Stimulated activated CD4-positive, alpha-beta T cell treated with anti-CD3 and anti-CD28 coated beads, Interleukin-15, amount 100 ng/mL, for 24 hours (primary cell): ENCODE measurements at places on chromosomes 6 and 20.

DNA sequence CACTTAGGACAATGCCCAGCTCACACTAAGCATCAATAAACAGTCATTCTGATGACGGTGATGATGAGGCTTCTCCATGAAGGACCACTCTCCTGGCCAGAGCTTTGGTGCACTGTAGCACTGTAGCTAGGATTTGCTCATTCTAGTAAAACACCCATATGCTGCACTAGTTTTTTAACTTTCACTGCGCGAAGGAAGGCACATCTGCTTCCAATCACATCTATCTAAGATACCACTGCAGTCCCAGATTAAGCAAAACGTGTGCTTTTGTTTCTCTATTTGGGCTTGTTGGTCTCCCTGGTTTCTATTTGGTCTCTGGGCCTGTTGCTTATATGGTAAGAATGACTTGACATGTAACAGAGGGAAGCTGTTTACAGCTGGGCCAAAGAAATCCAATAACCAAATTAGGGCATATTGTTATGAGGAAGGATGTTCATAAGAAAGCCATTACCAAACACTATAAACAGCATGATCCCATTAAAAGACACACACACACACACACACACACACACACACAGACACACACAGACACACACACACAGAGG lies 62.4 kb downstream of the FAM229B start:
- no peak for DNase-seq

DNA sequence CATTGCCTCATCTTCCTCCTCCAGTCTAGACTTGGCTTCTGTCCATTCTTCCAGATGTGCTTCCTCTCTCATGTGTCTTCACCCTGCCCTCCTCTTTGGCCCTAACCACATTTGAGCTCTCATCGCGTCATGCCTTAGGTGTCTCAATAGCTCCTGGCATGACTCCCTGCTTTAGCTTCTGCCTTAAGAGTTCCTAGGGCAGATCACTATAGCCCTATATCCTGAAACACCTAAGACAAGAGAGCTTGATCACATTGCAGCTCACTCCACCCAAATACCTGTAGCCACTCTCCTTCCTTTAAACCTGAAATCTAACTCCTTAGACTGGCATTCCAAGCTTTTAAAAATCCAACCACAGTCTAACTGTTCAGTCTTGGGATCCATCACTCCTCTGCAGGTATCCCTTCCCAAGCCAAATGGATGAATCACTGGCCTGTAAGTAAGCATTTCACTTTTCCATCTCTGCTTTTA lies 69.0 kb upstream of the STXBP5 start:
- DNase-seq, result no peak

DNA sequence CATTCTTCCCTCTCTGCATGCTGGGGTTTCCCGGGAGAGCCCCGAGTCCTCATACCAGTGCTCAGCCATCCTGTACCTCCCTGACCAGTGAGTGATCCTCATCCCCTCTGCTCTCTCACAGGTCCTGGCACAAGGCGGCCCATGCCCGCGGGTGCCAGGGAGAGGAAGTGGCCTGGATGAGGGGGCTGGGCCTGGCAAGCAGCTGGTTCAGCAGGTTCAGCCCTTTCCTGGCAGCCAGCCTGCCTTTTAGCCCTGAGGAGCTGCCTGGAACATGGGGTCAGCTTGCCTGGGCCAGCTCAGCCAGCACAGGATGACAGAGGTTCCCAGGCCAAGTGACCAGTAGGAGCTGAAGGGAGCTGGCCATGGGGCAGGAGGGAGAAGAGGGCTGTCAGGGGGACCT lies 10.9 kb downstream of the MOCS1 start:
- no peak for DNase-seq

DNA sequence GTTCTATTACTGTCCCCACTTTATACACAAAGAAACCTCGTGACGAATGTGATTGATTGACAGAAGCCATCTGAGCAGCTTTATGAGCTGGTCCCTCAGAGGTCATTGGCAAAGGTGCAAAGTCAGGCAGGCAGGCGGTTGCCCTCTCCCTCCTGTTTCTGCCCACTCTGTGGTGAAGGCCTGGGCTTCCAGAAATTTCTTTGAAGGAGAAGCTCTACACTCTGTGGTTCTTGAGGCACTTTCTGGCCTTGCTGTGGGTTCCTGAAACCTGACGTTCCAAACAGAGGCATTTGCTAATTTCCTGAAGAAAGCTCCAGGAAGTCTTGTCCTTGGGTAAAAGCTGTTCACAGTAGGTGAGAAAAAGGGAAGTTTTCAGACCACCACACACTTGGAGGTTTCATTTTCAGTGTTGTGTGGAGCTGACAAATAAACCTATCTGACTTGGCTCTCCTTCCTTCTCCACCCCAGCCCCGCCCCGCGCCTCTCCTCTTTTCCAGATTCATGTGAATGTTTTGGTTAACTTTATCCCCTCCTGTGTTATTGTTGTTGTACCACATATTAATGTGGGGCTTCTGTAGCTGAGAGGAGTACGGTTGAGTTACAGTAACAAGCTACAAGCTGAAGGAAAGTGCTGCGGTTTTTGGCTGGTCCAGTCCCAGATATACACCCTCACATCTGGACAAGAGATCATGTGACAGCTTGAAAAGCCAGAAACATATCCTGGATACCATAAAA lies 274.1 kb downstream of the CLIC5 start:
- DNase-seq, result peak; percentile 45

- DNase-seq, result no peak
Measured at GRCh38 chr6:136324686-136325380, 35.2 kb upstream of the BCLAF1 start.
